ENCODE measurements at places on chromosomes 7 and 10. TPM values are rescaled to one million over a fixed set of nuclear protein-coding genes. Genes with fewer than 3 reads are reported as not detected.
A peak's percentile ranks its signal among the peaks of the same experiment; 100 is the strongest.

- DNase-seq: no peak
These were observed 26.0 kb downstream of the WDR86 start for GRCh38 chr7:151383638-151384351.

DNA sequence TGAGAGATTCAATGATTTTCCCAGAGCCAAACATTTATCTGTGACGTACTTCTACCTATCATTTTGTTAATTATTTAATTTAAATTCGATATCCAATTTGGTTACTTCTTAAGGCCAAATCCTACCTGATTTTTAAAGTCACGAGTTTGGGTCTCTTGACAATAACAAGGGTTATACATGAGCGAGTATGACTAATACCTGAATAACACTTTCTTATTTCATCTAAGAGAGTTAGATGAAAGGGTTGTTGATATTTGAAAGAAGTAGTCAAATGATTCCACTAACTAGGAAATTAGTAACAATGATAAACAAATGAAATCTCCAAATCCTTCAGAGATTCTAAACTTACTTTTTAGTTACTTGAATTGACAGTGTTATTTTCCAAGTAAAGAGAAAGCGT, 1086.9 kb downstream of the XPNPEP1 start:
- no peak for DNase-seq

GRCh38 chr10:88676283-88677060, 12.2 kb downstream of the LIPF start:
- no peak for DNase-seq

MUC3A gene
- total RNA-seq: 0.11 TPM

GRCh38 chr7:55573234-55573900, 1.1 kb upstream of the VOPP1 start:
- peak; percentile 24 for DNase-seq

UNC5B gene
- total RNA-seq: 0.26 TPM

MLXIPL gene
- total RNA-seq: 6.9 TPM

- peak; percentile 60 for DNase-seq
These were observed 81.5 kb downstream of the RTKN2 start for GRCh38 chr10:62186999-62187675.

- DNase-seq: peak; percentile 45
These were observed 179.3 kb downstream of the NPSR1 start for GRCh38 chr7:34837316-34837715.

SCIN gene
- total RNA-seq: 1.6 TPM

CYP2E1 gene
- 3.3 TPM for total RNA-seq

CCDC172 gene
- not detected for total RNA-seq

DNA sequence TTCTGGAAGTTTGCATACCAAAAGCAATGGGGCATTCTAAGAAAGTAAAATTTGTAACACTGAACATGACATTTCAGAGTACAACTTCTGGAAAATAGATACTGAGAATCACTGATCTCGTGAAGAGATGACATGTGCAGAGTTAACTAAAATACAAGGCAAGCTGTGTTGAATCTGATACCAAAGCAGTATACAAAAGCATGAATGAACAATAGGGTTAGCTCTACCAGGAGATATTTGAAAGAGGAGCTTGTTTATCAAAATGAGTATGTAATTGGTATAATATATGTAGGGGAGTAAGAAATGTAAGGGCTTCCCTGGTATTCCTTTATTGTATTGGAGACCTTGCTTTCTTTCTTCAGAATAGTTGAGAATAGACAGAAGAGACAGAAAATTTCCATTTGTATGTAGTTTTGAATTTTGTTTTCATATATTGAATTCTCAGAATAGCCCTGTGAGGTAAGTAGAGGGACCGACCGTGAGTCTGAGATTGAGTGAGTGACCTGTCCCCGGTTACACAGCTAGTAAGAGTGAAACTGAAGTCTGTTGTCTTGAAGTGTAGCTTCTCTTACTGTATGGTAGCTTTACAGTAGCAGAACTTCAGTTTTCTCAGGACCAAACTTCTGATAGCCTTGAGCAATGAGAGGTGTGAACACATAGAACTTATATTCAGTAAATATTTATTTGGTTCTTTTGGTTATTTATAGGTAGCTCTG, 5.0 kb downstream of the HBP1 start:
- no peak for DNase-seq

DNA sequence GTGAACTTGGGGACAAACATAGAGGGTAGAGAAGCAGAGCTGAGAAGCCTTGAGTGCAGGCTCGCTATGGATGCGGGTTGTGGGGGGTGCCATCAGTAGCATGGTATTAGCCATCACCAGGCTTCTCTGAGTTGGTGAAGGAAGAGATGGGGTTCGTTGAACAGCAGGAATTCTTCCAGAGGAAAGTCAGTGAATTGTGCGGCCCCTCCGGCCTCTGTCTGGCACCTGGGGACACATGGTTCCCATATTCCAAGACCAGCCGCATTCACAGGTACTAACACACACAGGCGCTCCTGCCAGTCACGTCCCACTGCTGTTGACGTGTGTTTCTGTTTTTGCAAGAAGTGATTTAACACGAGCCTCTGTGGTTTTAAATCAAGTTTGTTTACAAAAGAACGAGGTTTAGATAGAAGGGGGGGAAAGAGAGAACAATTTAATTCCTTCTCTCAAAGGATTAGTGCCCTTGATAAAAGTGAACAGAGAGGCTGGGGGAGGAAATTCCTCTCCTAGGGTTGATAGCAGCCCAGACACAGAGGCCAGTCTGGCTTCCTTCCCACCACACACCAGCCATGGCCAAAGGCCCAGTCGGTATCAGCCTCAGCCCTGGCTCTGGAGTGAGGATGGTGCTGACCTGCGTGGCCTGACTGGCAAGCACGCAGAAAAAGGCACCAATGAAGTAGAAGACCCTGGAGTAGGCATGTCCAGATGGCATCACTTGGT, 252.6 kb upstream of the IGFBP3 start:
- DNase-seq: no peak

GRM3 gene
- total RNA-seq: not detected

DNA sequence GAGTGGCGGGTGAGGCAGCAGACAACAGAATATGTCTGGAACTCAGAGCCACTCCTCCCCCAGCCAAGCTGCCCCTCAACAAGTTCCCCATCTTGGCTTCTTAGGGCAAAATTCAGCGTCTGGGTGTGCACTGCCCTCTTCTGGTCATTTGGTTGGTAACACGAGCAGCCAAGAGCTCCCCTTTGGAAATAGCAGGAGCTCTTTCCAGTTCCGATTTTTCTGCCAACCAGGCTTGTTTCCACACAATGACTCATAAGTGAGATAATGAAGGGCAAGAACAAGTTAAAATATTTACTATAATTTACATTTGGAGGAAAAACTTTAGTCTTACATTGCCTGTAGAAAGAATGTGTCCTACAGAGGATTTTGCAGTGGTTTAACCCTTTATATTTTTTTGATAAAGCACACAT, 70.5 kb downstream of the ADCYAP1R1 start:
- peak; percentile 88 for DNase-seq

DNA sequence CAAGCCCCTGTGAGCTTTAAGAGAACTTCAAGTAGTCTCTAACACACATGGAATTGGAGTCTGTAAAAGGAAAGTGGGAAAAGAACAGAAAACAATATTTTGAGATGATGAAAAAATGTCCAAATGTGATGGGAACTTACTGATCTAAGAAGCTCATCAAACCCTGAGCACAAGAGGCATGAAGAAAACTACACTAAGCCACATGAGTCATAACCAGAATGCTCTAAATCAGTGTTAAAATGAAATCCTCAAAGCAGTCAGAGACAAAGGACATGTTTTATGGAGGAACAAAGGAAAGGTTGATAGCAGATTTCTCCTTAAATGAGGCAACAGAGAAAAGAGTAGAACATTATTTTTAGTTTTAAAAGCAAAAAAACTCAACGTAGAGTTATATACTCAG, 37.2 kb downstream of the ZNF33A start:
- no peak for DNase-seq

- no peak for DNase-seq
These were observed 28.9 kb upstream of the AHR start for GRCh38 chr7:17269341-17270221.

KCNH2 gene
- 1.6 TPM for total RNA-seq

PPP1R9A gene
- total RNA-seq: 9.5 TPM

DNA sequence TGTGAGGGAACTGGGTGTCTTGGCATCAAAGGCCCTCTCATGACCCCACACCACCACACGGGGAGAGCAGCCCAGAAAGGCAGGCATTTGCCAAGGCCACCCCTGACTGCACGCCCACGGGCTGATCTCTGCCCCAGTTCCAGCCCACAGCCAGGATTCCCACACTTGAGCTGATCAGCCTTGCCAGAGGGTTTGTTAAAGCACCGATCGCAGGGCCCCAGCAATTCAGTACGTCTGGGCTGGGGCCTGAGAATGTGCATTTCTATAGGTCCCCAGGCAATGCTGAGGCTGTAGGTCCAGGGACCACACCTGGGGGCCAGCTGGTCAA, 103.9 kb downstream of the TNS3 start:
- no peak for DNase-seq

ZPBP gene
- not detected for total RNA-seq

GRCh38 chr7:80922253-80923049, 3.6 kb upstream of the SEMA3C start:
- peak; percentile 86 for DNase-seq

DNA sequence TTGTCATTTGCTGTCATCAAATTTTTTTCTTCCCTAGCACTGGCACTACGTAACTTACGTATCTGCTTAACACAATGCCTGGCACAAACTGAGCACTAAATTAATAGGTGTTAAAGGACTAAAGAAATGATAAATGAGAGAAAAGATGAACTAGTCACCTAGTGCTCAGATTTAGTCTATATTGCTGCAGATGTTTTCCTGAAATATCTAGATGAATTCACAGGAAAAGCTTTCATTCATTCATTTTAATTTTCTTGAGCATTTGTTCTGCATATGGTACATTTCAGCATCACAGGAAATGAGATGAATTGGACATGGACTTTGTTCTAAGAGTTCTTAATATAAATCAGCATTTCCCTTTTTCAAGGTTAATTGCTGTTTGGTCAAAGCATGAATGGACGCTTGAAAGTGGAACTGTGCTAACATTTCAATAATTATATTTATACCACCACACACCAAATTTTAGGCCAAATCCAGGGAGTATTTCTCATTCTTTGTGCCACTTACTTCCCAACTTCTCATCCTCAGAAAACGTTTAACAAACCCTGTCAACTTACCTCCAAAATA, 163.2 kb upstream of the MDFIC start:
- DNase-seq: no peak

TMEM254 gene
- total RNA-seq: 53.7 TPM

Data from PC-3 (cell line).